ENCODE measurements at places on chromosomes 4 and X.

- DNase-seq, result no peak
Measured at GRCh38 chr4:120348521-120348920, 281.9 kb upstream of the MAD2L1 start.

GRCh38 chr4:165784672-165785071, 88.4 kb upstream of the TLL1 start:
- no peak for DNase-seq

DNA sequence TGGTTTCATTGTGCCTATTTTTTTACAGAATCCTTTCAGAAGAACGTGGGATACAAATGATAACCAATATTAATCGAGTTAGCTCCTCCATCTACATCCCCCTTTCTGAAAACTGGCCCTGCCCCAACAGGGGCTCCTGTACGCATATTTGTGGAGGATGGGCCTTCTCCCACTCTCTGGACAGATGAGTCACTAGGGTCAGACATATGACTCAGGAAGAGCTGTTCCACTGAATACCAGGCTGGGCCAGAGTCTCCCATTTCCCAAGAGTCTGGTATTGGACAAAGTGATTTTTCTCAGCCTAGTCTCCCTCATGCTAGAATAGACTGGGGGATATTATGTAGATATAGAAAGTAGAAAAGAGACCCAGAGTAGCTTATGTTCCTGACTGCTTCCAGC, 142.4 kb downstream of the TSPAN5 start:
- no peak for DNase-seq

GRCh38 chr4:38500433-38500832, 163.6 kb upstream of the KLF3 start:
- no peak for DNase-seq

GRCh38 chr4:118823471-118823870, 12.5 kb downstream of the SEC24D start:
- no peak for DNase-seq

- no peak for DNase-seq
Measured at GRCh38 chrX:96837808-96838207, 45.9 kb upstream of the RPA4 start.

- DNase-seq, result no peak
Measured at GRCh38 chrX:45781901-45782553, 581.4 kb upstream of the DIPK2B start.

DNA sequence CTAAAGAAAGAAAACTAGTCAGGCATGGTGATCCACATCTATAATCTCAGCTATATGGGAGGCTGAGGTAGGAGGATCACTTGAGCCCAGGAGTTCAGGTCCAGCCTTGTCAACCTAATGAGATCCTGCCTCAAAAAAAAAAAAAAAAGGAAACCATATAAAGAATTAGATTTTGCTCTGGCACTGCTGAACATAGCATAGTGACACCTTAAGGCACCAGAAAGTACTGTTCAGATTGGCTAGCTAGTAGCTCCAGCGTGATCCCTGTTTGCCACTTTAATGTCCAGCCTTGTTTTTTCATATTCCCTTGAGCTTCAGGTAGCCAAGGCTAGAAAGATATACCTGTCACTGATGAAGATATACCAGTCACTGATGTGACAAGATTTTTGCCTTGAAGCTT, 34.1 kb downstream of the EXOC1 start:
- no peak for DNase-seq

GRCh38 chr4:37641886-37642849, 44.0 kb downstream of the RELL1 start:
- DNase-seq, result no peak

DNA sequence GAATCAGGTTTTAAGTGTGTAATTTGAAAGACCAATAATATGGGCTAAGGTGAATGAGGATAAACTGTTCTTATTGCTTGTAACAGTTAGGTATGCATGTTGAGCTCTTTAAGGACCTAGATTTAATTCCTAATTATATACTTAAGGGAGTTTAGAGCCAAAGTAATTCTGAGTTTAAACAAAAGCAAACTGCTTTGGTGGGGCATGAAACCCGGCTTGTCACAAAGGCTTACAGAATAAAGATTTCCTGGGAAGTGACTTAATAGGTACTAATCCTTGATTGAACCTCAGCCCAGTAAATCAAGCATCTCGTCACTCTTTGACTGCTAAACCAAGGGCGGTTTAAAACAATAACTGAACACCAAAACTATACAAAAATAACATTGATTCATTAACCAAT, 1324.2 kb downstream of the RPA4 start:
- no peak for DNase-seq

DNA sequence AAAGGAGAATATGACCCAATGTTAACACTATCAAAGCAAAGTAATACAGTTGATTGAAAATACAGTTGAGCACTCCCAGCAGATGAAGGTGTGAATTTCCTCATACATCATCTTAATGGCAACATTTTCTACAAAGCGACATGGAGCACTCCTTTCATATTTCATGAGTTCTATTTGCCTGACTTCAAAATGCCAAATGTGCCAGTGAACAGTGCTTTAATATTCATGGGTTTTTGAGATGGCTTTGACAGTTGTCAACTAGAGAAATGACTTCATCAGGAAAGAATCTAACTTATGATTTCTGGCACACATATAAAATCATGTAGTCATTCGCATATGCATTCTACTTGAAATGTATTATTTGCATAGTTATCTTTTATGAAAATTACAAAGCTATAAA, 222.4 kb downstream of the GALNTL6 start:
- no peak for DNase-seq
